ENCODE measurements at places on chromosomes 11 and 22.
A peak's percentile ranks its signal among the peaks of the same experiment; 100 is the strongest.

DNA sequence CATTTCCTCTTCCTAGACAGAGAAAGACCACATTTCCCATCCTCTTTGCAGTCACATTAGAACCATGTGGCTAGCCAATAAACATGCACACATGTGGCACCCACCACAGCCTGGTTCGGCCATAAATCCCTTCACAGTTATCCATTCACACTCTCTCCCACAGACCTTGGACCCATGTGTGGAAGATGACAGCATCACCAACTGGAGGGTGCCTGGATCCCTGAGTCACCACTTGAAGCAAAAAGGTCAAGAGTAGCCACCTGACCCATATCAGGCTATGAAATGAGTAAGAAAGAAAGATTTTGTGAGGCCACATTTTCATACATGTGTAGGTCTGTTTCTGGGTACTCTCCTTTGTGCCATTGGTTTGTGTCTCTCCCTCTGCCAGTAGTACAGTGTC, 9.0 kb upstream of the TMEM121B start:
- DNase-seq, result no peak

DNA sequence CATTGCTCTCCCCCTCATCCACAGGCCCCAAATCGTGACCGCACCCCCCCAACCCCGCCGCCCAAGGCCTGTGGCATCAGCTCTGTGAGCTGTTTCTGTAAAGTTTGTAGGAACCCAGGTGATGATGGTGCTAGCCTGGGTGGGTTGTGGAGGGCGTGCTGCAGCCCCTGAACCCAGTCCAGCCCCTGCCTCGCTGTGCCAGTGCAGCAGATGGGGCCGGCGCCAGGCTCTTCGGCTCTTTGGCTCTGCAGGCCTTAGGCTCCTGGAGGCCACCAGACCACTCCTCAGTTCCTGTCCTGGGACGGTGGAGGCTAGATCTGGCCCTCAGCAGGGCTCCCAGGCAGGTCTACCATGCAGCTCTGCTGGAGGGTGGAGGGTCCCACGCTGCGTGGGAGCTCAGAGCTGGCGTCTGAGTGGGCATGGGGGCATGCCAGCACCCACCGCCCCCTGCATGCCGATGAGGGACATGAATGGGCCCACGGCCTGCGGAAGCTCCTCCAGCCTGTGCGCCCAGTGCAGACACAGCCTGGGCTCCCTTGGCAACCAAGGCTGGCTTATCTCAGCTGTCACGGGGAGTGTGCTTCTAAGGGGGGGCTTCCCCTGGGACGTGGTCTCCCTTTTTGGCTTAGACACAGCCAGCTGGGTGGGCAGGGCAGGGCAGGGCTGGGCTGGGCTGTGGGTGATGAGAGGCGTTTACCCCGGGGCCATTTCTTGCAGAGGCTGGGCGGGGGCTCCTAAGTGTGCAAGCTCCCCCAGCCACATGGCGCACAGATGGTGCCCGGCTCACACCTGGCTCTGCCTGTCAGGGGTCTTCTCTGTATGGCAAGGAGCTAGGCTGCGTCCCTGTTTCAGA, 1187.6 kb downstream of the BRD1 start:
- no peak for DNase-seq

DNA sequence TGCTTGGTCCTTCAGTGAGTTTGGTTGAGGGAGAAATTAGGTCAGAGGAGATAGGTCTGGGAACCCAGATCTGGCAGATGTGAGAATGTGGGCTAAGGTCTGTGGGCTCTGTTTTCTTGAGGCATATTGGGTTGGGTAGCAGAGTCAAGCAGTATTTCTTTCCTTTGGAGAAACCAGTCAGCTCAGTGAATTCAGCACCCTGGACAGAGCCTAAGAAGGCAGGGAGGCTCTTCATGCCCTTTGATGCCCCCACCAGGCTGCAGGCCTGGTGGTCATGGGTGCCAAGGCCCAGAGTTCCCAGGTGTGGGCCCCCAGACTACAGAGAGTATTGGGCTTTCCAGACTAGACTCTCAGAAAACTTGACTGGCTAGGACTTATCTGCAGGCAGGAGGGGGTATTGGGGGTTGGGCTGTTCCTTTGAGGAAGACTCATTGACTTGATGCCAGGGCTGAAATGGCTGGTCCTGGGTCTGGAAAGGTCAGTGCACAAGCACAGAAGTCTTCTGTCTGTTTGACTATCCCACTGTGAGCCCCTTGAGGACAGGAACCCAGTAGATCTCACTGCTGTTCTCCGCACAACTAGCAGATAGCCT, 45.3 kb upstream of the NECTIN1 start:
- peak; percentile 43 for DNase-seq

GRCh38 chr22:21972293-21972779, 10.3 kb downstream of the TOP3B start:
- peak; percentile 4 for DNase-seq

GRCh38 chr11:2790568-2790921, 90.8 kb upstream of the KCNQ1OT1 start:
- no peak for DNase-seq

GRCh38 chr22:31739795-31740201, 10.1 kb downstream of the PRR14L start:
- no peak for DNase-seq

DNA sequence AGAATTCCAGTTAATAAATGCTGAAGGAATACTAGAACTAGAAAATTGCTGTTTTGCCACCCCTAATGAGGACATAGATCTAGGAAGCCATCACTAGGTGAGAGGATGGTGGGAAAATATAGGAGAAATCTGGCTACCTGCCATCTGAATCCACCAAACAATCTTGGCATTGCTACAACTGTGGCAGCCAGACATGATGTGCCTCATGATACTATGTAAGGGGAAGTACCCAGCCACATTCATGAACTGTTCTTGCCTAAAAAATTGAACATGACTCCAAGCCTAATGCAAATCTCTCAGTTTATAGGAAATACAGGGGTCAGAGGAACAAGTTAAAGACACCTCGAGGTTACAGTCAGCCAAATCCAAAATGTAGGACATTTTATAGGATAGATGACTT, 72.8 kb downstream of the SFI1 start:
- DNase-seq, result no peak
